KBM-7 (cell line): ENCODE measurements at places on chromosomes 7 and 10.
A peak's percentile ranks its signal among the peaks of the same experiment; 100 is the strongest.

GRCh38 chr7:138755331-138755747 is 42.5 kb upstream of the TMEM213 start:
- DNase-seq = no peak

DNA sequence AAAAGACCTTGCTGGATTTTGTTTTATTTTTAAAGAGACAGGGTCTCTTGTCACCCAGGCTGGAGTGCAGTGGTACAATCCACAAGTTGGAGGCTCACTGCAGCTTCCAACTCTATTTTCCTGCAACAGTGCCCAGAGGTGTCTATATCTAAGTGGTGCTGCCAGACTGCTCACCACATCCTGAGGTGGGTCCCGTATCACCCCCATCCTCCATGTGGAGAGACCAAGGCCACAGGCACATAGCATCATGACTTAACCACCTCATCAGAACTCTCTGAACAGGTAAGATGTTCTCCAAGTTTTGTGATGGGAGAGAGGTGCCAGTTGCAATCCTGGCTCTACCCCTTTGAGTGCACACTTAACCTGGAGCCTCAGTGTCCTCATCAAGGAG is 98.2 kb downstream of the RNF216 start:
- DNase-seq = no peak

DNA sequence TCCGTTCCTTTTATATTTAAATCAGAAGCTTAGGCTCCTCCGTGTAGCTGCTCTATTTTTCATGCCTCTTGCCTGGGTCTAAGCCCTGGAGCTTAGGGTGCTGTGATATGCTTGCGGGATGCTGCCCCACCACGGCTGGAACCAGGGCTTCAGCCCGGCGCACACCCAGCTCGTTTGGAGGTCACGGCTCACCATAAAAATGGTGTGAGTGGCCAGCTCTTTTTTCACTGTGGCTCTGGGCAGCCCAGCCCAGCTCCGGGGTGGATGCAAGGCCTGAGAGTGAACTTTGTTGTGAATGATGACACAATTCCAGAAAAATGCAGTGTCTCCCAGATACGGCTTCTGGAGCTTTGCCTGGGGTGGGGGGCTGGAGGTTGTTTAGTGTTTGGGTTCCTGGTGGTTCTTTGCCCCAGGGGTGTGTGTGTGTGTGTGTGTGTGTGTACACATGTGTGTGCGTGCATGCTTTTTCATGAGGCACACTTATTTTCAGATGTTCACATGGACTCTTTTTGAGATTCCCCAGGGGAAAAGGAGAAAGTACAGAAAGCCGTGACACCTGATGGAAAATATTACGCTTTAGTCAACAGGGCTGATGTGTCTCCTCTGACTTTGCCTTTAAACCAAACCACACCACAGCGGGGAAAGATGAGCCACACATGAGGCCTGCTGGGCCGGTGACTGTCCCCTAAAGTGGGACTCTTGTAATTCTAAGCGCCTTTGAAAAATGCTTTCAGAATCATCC is 46.2 kb downstream of the GRK5 start:
- no peak for DNase-seq

GRCh38 chr10:129419397-129419796 is 47.6 kb upstream of the MGMT start:
- DNase-seq = no peak

GRCh38 chr7:105806592-105807447 is 69.6 kb downstream of the ATXN7L1 start:
- peak; percentile 46 for DNase-seq

DNA sequence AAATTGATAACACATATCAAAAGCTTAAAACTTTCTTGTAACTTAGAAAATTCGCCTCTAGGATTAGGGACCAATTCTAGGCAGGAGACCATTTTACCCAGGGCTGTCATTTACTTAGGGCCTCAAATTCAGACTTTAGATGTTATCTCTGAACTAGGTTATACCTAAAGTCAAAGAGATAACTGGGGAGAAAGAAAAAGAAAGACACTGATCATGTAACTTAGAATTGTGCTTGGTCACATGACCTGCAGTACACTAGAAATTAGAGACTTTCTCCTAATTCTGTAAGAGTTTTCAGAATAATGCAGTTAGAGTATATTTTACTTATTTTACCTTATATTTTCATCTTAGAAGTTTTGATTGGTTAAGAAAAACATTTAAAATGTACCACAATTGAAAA is 16.7 kb downstream of the ASB4 start:
- no peak for DNase-seq

DNA sequence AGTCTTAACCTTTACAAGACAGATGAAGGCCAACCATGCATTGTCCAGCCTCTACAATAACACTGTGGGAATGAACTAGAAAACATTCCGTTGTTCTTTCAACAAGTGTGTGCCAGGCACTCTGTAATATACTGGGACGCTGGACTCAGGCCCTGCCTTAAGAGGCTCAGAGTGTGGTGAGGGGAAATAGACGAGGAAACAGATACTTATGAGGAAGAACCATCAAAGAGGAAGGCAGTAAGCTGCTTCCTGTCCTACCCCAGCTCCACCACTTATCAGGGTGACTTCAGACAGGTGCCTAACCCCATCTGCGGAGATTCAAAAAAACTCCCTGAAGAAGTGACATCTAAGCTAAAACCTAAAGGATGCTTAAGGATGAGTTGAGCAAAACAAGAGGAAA is 8.9 kb upstream of the TRIM8 start:
- DNase-seq = peak; percentile 70

- DNase-seq = no peak
These were observed 1.8 kb downstream of the PRXL2A start for GRCh38 chr10:80410122-80410521.

- no peak for DNase-seq
These were observed 20.1 kb downstream of the CCSER2 start for GRCh38 chr10:84348447-84348846.
